Stimulated activated CD4-positive, alpha-beta T cell treated with anti-CD3 and anti-CD28 coated beads, Interleukin-1b, Interleukin-23, amount 100 ng/mL, for 24 hours (primary cell): ENCODE measurements at places on chromosomes 5 and 9.

- no peak for DNase-seq
These were observed 252.0 kb upstream of the ISL1 start for GRCh38 chr5:51131266-51131665.

- no peak for DNase-seq
These were observed 15.8 kb upstream of the FCN2 start for GRCh38 chr9:134864821-134865190.

GRCh38 chr5:113178073-113178779, 201.6 kb downstream of the DCP2 start:
- no peak for DNase-seq

- no peak for DNase-seq
These were observed 44.1 kb upstream of the EQTN start for GRCh38 chr9:27340961-27341511.

- DNase-seq = no peak
These were observed 17.6 kb downstream of the PSAT1 start for GRCh38 chr9:78314550-78314949.

DNA sequence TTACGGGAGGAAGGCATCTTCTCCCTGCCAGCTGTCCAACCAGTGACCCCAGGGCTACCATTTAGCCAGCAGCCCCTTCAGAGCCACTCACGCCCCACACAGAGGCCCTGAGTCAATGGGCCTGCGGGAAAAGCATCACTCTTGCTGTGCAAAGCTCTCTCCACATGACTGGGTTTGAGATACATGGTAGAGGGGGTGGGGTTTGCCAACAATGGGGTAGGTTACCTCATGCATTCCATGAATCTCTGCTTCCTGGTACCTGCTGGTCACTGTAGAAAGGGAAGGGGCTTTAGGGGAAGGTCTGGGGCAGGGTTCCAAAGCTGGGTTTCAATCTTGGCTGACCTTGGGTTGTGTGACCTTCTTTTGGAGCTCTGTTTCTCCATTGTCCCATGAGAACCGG, 22.9 kb upstream of the TTLL11 start:
- DNase-seq = no peak

DNA sequence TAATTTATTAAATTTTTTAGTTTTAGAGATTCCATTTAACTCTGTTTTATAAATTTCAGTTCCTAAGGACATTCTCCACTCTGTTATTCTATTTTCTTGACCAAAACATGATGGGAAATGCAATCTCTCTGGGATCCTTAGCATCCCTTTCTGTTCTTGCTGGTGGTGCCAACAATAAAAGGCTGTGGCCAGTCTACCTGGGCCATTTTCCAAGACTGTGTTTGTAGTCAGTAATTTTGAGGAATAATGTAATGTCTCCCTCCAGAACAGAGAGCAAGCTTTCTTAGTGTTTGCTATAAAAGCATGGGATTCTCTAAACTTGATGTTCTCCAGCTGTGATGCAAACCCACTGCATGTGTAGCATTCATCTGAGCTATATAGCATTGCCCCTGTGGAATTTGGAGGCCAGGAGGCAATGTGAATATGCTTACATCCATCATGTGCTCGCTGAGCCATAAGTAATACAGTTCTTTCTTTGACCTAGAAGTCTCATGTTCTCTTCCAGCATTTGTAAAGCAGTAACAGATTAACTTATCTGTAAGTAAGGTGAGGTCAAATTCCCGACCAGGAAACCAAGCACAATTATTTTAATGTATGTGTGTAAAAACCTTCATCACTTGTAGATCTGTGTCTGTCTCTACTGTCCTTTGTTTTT, 211.5 kb upstream of the TAS2R1 start:
- no peak for DNase-seq

DNA sequence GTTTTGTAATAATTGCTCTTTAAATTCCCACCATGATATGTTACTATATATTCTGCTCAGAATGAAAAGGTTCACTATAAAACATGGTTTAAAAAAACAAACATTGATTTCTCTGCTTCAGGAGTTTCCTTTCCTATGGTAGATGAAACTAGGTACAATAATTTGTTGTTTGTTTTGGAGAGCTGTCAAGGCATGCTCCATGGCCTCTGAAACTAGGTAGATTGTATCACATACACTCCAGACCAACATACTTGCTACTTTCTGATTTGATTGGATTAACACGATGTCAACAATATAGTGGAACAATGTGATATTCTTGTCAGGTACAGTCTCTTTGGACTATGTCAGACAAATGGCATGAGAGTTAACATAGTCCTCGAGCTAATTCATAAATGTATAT, 452.7 kb upstream of the CDH9 start:
- DNase-seq = no peak

DNA sequence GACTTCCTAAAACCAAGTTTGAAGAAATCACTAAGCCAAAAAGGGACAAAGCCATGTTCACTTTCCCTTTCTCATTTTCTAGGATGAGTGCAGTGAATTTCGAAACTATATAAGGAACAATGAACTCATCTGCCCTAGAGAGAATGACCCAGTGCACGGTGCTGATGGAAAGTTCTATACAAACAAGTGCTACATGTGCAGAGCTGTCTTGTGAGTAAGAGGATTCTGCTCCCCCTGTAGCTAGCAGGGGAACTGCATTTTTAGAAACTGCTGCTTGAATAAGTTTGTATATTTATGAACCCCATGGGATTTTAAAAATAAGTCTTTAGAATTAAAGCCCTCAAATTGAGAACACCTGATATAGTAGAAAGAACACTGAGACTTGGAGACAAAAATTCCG, 42.7 kb upstream of the SPINK14 start:
- no peak for DNase-seq

DNA sequence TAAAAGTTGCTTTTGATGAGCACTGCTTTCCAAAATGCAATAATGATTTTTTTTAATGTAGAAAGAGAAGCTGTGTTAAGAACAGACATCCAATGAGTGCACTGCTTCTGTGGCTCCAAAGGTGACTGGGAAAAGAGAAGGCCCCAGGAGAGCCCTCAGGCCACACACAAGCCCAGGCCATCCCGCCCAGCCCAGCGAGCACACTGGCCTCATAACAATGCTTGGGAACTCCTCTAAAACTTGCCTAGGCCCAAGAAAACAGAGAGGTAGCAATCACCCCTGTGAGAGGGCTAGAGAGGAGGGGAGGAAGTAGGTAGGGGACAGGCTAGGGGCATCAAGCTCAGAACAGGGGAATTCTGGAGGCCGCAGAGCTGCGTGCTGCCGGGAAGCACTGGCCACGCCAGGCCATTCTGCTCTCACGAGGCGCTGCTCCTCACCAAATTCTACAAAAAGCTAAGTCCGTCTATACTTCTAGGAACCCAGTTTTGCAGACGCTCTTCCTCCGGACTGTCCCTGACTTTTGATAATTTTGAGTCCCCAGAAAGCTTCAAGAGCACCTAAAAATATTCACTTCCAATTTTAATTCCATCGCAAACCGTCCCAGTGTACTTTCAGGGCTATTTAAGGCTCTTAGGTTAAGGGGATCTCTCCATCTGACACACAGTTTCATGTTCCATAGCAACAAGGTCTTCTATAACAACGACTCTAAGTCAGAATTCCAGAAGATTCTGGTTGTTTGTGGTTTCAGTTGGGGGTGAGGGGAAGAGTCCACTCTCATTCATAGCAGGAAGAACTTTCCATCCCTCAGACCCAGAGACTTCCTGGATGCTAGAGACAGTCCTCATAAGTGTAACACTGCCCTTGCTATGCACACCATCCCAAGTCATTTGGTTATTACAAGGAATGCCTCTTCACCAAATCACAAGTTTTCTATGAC, 51.0 kb downstream of the HABP4 start:
- no peak for DNase-seq

DNA sequence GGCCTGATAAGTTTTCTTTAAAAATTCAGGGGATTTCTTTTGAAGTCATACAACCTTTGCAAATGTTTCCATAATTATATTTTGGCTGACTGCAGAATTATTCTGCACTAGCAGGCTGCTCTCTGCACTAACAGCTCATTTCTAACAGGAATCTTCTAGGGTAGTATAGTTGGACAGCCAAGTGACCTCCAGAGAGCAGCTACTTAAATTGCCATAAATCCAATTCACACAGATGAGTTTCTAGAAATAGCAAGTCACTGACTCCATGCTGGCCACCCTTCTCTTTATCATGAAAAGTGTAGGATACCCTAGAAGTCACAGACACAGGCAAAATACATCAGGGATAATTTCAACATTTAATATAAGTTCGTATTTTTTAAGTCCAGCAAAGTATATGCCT, 110.9 kb upstream of the TARS1 start:
- no peak for DNase-seq

- no peak for DNase-seq
These were observed 14.7 kb upstream of the CXXC5 start for GRCh38 chr5:139633295-139634027.
